Pons (tissue), 1 donor: ENCODE measurements at places on chromosomes 1 and 21.

DNA sequence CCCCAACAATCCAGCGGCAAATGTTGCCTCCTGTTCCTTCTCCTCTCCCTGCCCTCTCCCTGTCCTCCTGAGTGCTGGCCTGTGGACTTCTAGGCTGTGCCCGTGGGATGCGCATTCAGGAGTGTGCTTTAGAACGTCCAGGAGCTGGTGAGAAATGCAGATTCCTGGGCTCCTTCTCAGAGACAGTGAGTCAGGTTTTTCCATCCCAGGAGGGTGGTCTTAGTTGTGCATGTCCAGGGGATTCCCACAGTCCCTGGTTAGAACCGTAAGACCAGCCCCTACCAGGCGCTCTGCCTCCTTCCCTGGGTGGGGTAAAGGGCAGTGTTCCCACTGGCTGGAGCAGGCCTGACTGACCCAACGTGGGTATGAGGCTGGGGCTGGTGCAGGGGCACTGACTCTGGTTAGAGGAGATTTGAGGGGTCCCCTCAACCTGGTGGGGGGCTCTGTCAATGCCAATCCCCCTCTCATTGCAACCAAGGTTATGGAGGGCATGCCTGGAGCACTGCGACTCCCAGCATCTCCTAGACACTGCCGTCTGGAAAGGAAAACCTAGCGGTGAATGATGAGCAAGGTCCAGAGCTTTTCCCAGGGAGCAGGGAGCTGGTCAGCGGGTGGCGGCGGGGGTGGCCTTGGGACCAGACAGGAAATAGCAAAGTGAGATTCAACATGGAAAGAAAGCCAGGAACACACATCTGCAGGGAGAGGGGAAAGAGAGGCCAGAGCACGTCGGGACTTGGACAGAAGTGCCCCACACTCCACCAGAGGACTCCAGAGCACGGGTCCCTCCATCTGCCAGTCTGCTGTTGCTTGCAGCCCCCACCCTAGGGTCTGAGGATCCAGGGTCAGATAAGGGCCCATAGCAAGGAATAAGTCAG lies 38.5 kb downstream of the HSPG2 start:
- no peak for DNase-seq

DNA sequence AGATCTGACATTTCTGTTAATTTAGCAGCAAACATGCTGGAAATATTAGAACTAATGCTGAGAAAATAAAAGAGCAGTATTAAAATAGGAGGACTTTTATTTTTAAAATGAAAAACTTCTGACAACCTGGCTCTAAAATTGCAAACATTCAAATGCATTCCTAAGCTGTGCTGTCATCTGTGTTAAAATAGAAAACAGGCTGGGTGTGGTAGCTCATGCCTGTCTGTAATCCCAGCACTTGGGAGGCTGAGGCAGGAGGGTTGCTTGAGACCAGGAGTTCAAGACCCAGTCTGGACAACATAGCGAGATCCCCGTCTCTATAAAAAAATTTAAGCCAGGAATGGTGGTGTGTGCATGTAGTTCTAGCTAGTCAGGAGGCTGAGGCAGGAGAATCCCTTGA lies 44.6 kb downstream of the MIGA1 start:
- no peak for DNase-seq

GRCh38 chr1:89361681-89362080 lies 2.2 kb upstream of the GBP6 start:
- no peak for DNase-seq

GRCh38 chr1:60764489-60764888 lies 317.9 kb upstream of the NFIA start:
- DNase-seq, result no peak
